ENCODE measurements at places on chromosomes 4 and X.

GRCh38 chrX:9895225-9895912 is 71.8 kb upstream of the CLDN34 start:
- DNase-seq, result no peak

DNA sequence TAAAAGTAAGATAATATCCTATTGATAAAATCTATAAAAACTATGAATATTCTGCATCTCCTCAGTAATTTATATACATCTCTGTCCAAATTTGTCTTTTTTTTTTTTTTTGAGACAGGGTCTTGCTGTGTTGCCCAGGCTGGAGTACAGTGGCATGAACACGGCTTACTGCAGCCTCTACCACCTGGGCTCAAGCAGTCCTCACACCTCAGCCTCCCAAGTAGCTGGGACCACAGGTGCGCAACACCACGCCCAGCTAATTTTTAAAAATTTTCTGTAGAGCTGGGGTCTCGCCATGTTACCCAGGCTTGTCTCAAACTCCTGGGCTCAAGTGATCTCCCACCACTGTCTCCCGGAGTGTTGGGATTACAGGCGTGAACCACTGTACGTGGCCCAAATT is 12.3 kb upstream of the SEC24D start:
- no peak for DNase-seq

DNA sequence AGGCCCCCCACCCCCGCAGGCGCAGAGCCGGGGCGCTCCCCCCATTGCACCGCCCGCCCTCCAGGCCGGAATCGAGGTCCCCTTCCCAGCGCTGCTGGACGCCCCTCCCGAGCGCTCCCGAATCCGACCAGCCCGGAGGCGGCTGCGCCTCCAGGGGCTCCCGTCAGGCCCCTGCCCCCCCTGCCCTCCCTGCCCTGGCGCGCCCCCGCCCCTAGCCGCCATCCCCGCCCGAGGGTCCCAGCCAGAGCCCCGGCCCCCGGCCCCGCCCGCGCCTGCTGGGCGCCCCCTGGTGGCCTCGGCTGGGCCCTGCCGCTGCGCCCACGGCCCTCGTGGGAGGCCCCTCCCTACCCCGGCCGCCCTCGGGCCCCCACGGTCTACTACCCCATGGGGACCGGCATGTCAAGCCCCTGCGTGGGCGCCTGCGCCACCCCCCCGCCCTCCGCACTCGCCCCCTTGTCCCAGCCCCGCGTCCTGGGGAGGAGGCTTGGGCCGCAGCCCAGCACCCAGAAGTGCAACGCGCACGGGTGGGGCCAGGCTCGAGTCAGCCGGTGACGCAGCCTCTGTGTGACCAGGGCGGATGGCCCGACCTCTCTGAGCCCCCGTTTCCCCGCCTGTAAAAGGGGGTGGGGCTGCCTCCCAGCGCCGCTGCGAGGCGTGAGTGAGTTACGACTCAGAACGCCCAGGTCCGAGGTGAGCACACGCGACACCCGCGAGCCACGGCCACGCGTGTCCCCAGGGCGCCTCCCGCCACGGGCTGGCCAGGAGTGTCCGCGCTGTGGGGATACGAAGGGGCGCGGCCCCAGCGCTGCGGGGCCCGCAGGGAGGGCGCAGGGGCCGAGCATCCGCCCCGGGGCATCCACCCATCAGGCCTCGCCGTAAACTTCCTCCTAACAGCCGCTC is 104.9 kb downstream of the FAM53A start:
- DNase-seq, result peak; percentile 90

DNA sequence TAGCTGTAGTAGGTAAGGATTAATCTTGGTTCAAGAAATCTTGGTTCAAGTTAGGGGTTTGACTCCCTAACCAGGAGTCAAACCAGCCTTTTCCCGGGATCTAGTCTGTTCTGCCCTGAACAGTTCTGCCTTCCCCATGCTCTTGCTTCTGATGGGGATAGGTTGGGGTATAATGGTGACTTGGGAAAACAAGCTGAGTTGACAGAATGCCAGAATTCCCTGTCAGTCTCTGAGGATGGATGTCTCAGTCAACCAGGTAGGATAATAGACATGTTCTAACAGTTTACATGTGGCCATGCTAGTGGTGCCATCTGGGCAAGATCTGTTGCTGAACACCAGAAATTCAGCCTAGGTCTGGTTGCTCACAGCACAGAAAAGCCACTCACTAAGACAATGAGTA is 51.4 kb downstream of the RAB40AL start:
- no peak for DNase-seq

GRCh38 chrX:99184153-99184552 is 1225.9 kb downstream of the PCDH19 start:
- no peak for DNase-seq

DNA sequence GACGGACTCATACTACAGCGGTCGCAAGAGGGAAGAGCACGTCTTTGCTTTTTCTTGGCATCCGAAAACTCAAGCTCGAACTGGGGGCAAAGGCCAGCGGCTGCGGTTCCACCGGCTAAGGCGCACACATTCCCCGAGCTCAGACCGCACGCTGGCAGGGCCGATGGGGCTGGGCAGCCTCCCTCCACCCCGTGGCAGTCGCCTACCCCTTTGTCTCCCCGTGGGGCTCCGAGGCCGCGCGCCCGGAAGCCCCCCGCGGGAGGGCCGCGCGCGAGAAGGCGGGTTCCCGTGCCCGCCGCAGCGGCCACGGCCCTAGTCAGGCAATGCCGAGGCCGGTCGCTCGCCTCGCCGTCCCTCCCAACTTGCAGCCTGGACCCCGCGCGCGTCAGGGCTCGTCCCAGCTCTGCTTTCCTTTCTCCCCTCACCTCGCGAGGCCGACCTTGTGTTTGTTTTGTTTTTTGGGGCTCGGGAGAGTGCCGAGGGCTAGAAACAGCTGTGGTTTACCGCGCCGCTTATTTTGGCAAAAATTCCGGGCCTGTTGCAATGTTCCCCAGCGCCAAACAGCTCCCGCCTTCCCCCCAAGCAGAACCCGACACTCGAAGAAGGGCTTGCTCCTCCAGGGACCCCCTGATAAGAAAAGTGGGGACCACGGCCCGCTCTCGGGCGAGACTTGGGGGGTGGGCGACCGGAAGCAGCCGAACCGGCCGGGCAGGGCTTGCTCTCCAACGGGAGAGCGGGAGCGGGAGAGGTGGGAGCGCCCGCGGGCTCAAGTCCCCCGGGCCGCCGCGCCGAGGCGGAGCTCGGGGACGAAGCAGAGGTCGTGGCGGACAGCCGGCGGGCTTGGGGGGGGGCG is 561 bp upstream of the N4BP2 start:
- DNase-seq, result no peak

DNA sequence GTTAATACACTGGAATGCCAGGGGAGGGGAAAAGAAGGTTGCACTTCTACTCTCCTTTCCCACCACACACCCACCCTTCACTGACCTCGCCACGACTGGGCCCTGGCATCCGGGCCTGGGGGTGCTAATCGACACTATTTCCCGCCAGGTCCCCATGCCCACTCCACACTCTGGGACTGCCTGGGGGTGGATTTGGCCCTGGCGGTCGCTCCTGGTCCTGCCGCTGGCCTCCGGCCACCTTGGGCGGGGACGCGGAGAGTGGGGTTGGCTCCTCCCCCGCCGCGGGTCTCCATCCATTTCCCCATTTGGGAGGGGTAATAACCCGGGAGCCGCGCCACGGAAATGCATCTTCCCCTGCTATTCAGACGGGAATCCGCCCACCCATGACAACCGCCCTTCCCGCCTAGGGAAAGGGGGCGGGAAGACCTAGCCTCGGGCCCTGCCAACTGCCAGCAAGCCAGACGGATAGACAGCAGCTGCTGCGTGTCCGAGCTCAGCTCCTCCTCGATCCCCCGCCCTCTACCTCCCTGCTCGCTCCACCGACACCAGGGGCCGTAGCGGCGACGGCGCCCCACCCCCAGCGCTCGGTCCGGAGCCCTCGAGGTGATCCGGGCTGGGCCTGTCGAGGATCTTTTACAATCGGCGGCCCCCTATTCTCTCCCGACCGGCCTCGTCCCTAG is 78.1 kb downstream of the RLIM start:
- peak; percentile 41 for DNase-seq

- DNase-seq, result no peak
These were observed 177.4 kb upstream of the SCML1 start for GRCh38 chrX:17559728-17560379.

DNA sequence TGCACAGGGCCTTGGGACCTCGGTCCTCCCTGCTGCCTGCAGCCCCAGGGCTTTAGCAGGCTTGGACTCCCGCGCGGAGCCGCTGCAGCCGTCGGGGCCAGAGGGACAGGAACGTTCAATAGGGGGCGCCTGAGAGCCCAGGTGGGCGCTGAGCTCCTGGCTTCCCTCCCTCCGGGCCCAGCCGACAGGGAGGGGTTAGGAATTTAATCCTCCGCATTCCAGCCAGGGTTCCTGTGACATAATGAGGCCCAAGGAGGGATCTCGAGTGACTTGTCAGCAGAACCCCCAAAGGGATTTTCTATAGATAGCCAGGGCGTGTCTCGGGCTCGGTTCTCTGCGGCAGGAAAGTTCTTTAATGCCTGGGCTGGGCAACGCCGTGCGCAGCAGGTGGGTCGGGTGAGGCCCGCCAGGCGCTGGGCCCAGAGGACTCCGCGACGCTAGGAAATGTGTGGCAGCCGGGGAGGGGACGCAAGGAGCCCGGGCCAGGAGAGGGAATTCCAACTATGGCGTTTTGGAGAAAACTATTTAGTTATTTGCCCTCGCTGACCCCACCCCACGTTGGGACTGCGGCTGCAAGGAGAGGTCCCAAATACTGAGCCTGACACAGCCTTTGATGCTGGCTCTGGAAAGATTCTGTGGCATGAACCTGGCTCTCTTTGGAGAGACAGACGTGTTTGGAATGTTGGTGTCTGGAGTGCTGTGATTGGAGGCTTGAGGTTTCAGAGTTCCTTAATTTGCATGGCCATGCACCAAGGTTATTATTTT is 285.2 kb upstream of the GATB start:
- DNase-seq, result peak; percentile 59

DNA sequence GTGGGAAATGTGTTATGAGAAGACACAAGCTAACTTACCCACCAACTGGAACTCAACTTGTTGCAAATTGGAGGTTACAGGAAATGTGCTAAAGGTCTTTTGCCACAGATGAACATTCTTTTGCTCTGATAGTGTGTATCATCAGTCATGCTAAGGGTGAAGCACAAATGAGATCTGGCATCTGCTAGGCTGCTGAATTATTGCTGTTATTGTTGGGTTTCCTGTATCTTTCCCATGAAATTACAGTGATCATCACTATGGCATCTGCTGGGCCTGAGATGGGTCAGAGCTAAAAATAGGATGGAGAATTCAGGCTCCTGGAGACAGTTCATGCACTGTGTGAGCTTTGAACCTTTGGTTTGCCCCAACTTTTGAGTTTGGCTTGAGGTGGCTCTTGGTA is 124.5 kb downstream of the NPNT start:
- no peak for DNase-seq

- DNase-seq, result no peak
These were observed 78.3 kb downstream of the CLDN22 start for GRCh38 chr4:183241721-183242151.

DNA sequence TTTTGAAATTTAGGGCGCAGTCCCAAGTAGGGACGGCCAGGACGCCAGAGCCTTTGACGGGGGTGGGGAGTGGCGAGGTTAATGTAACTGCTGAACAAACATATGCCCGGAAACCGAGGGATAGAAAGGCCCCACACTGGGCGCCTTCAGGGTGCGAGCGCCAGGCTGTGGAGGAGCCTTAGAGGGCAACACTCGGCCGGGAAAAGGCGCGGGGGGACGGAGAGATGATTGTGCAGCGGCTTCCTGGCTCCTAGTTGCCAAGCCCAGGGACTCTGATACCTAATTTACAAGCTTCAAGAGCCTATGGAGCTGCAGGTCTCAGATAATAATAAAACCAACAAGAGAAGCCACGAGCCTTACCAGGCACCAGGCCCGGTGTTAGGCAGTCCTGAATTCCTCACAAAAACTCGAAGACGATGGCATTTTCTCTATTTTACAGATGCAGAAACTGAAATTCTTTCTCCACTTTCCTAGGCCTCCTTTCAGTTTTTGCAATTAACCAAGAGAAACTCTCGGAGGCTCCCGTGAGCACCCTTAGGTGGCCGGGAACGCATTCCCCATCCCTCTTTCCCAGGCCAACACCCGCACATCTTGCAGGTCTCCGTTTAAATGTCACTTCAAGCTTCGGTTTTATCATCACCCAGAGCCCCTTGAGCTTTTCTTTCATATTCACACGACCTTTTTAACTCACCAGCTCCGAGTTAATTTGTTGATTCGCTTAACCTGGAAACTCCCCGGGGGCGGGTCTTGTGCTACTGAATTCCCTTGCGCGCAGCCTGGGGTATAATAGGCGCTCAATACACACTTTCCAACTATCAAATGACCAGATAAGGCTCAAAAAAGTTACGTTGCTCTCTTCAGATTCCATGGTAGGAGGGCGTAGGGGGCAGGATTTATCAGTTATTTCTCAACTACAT is 6.4 kb upstream of the GSX2 start:
- no peak for DNase-seq

DNA sequence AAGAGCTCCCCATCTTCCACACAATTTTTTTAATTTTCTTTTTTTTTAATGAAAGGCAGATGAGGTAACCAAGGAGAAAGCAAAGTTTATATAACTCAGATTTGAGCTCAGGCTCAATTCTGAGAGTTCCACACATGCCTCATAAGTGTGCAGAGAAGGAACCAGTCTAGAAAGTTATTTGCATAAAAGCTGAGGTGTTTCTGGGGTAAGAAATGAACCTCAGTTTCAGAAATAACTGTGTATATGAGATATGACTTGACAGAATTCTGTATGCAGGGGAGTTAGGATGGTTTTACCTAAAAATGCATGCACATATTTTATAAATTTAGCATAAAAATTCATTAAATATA is 51.3 kb downstream of the DTHD1 start:
- DNase-seq, result no peak

DNA sequence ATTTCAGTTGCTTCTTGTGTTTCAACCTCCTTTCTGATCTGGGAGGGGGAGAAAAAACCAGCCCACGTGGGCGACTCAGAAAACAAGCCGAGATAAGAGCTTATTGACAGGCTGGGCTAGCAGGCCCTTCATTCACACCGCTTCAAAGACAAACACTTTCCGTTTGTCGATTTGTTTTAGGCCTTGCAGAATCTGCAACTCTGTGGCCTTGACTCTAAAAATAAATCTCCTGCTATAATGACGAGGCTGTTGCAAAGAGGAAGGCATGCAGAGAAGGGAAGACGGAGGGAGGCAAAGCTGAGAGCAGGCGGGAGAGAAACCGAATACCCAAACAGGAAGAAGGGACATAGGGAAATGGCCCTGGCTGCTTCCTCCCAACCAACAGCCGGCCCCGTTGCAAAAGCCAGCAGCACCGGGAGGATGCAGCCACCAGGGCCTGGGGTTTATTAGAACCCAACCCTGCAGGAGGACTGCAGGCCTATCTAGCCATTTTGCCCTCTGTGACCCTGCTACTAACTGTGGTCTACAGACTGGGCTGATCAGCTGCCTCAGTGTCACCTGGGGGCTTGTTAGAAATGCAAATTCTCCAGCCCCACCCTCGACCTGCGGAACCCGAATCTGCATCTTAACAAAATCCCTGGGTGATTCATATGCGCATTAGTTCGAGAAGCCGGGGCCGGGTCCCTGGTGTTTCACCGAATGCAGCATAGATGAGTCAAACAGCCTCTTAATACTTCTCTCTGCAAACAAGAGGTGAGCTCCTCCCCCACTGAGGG is 325.5 kb downstream of the BCOR start:
- DNase-seq, result no peak
